WTC11 (cell line): ENCODE measurements at places on chromosomes 3 and 15. TPM values are rescaled to one million over a fixed set of nuclear protein-coding genes. Genes with fewer than 3 reads are reported as not detected.

Gene ABHD2
- total RNA-seq, result 26.2 to 29.7 TPM (median 29.5 TPM) in 3 replicates

Gene CLDN1
- total RNA-seq, result 4.4 to 5.9 TPM (median 5.7 TPM) in 3 replicates

Gene CCDC9B
- total RNA-seq, result 1.4 to 1.8 TPM (median 1.8 TPM) in 3 replicates

Gene ACY1
- 53.8 to 66.3 TPM (median 61.6 TPM) in 3 replicates for total RNA-seq

- no peak overlapping the region for H3K27ac ChIP-seq
- DNase-seq, result no peak
- H3K36me3 ChIP-seq, result no peaks in the 10 kb centered on the region
- H3K4me1 ChIP-seq, result peaks cover 6% of the 10 kb centered on the region
- H3K27me3 ChIP-seq, result no peaks in the 10 kb centered on the region
Observed at GRCh38 chr3:57957824-57958223, 50.4 kb upstream of the FLNB start.

- H3K36me3 ChIP-seq, result no peaks in the 10 kb centered on the region
- H3K4me1 ChIP-seq, result peaks cover 16% of the 10 kb centered on the region
- H3K27ac ChIP-seq, result peak overlapping the region; percentile 14; the same call in 1 of the 2 replicates
- no peak for DNase-seq
- no peak overlapping the region for H3K4me3 ChIP-seq
- no peaks in the 10 kb centered on the region; the same call in 1 of the 2 replicates for H3K27me3 ChIP-seq
Observed at GRCh38 chr15:73457334-73457733, 14.4 kb downstream of the REC114 start.

- no peaks in the 10 kb centered on the region for H3K36me3 ChIP-seq
- DNase-seq, result no peak
- H3K27ac ChIP-seq, result peak overlapping the region; percentile 12; the same call in 1 of the 2 replicates
- H3K4me1 ChIP-seq, result peaks cover 72% of the 10 kb centered on the region
- H3K27me3 ChIP-seq, result no peaks in the 10 kb centered on the region; the same call in none of the 2 replicates
- H3K4me3 ChIP-seq, result no peak overlapping the region
Observed at GRCh38 chr3:141371882-141372281, 3.6 kb downstream of the ZBTB38 start.

GRCh38 chr15:99121691-99122410 lies 17.0 kb downstream of the SYNM start:
- H3K4me1 ChIP-seq, result peaks cover 24% of the 10 kb centered on the region
- H3K36me3 ChIP-seq, result no peaks in the 10 kb centered on the region
- no peak overlapping the region for H3K4me3 ChIP-seq
- no peaks in the 10 kb centered on the region; the same call in 1 of the 2 replicates for H3K27me3 ChIP-seq
- H3K27ac ChIP-seq, result no peak overlapping the region

DNA sequence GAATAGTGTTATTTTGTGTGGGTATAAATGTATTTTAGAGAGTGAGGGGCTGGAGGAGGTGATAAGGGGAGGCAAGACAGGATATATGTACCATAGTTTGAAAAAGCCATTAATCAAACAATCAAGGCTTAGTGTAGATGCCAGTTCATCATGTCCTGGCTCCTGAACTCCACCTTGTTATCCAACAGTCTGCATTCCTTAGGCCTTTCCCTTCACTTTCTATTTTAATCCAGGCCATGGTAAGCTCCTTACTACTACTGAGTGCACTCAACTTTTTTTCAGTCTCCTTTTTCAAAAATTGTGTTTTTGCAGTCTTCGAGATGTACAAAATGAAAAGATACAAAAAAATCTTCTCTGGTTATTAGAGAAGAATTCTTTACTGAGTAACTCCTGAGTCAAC lies 700.5 kb upstream of the NAALADL2 start:
- H3K27ac ChIP-seq, result no peak overlapping the region
- H3K4me1 ChIP-seq, result peaks cover 20% of the 10 kb centered on the region

DNA sequence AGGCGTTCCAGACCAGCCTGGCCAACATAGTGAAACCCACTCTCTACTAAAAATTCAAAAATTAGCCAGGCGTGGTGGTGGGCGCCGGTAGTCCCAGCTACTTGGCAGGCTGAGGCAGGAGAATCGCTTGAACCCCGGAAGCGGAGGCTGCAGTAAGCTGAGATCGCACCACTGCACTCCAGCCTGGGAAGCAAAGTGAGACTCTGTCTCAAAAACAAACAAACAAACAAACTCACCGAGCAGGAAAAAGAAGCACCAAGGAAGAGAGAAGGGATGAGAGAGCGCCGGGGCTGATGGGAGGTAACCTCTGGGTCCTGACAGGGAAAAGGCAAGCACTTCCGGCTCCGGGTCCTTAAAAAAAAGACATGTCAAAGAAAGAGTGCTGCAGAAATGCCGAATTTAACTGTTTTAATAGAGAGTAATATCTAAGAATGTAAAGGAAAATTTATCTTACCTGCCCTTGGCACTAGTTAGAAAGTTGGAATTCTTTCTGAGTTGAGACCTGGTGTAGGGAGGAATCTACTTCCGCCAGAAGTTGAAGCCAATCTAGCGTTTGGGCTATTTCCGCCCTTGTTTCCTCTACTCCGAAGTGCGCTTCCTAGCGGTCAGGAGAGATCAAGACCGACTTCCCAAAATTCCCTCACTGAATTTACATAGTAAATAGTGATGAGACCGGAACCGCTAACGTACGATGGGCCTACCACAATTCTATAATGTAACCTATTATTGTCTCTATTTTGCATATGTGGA lies 29.1 kb downstream of the EFCAB12 start:
- DNase-seq, result peak; percentile 73
- H3K27me3 ChIP-seq, result no peaks in the 10 kb centered on the region
- H3K4me1 ChIP-seq, result peaks cover 9% of the 10 kb centered on the region
- peak overlapping the region; percentile 95 for H3K27ac ChIP-seq
- peaks cover 8% of the 10 kb centered on the region; the same call in 1 of the 2 replicates for H3K36me3 ChIP-seq
- peak overlapping the region; percentile 100 for H3K4me3 ChIP-seq

DNA sequence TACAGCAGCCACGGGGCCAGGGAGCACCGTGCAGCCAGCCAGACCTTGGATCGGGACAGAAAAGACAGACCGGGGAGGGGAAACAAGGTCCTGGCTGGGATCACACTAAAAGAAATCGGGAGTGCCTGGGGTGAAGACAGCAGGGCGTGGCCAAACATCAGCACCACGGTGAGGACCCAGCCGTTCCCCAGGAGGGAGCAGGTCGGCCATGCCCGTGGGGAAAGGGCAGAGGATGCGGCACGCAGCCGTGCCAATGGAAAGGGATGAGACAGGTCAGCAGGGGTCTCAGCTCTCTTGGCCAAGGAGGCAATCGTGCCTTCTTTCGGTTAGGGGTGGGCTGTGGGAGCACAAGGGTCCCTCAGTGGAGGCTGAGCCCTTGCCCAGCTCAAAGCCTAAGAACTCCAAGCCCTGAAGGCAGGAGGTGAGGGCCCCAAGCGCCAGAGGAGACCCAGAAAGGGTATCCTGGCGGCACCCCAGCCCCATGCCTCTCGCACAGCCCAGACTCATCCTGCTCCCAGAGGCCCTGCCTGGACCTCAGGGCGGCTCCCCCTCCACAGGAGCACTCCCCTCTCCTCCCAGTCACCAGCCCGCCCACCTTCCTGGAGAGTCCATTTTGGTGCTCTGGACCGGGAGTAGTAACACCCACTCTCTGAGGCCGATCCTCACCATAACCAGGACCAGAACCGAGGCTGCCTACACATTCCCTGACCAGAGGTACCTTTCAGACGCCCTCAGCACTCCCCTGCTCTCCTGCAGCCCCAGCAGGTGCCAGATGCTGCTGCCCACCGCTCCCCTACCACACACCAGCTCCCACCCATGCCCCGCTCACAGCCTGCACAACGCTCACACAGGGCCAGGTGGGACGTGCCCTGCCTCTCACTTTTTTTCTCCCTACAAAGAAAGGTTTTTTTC lies 23.2 kb upstream of the OCA2 start:
- no peaks in the 10 kb centered on the region for H3K27me3 ChIP-seq
- no peak overlapping the region for H3K4me3 ChIP-seq
- H3K27ac ChIP-seq, result no peak overlapping the region
- peaks cover 56% of the 10 kb centered on the region for H3K36me3 ChIP-seq
